Foreskin fibroblast (primary cell): ENCODE measurements at places on chromosomes 6 and 20.

DNA sequence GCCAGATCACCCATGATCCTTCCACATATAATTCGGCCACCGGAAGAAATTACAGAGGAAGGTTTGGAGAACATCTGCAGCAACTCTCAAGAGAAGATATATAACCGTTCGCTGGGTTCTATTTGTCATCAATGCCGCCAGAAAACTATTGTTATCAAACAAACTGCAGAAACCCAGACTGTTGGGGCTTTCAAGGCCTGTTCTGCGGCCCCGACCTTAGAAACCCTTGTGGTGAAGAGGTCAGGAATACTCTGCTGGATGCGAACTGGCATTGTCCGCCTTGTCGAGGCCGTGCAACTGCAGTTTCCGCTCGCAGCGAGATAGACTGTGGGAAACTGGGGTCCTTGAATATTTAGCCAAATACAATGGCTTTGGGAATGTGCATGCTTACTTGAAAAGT is 21.3 kb downstream of the PRSS16 start:
- no peak for DNase-seq

GRCh38 chr20:62710886-62711702 is 2.5 kb downstream of the NTSR1 start:
- no peak for DNase-seq

GRCh38 chr6:100612094-100612493 is 147.4 kb upstream of the SIM1 start:
- DNase-seq = no peak

GRCh38 chr6:113936093-113936934 is 34.6 kb downstream of the HDAC2 start:
- peak; percentile 33 for DNase-seq

GRCh38 chr6:111530667-111531066 is 47.6 kb upstream of the REV3L start:
- DNase-seq = no peak

- DNase-seq = no peak
These were observed 111.7 kb downstream of the CLIC5 start for GRCh38 chr6:45903959-45904358.

- no peak for DNase-seq
These were observed 8.2 kb downstream of the ATP9A start for GRCh38 chr20:51759769-51760510.

GRCh38 chr20:34708621-34709043 is 4.5 kb downstream of the TP53INP2 start:
- peak; percentile 50 for DNase-seq
